ENCODE measurements at places on chromosomes 13 and 19.

DNA sequence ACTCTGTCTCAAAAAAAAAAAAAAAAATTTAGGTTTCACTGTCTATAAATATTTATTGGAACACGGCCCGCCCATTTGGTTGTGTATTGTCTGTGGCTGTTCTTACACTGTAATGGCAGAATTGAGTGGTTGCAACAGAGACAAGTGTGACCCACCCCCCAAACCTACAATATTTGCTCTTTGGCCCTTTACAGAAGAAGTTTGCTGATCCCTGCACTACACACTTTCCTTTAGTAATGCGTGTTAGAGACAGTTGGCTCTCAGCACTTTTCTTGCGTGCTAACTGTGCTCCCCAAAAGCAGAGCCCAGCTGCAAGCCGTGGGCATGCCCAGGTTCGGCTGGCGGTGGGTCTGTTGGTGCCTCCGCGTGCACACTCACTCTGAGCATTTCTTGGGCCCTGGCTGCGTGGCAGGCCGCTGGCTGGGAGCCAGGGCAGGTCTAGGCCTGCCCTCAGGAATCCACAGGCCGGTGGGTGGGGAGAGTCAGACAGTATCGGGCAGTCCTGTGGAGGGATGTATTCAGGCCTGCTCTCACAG is 72.6 kb downstream of the SIPA1L3 start:
- DNase-seq = peak; percentile 66

DNA sequence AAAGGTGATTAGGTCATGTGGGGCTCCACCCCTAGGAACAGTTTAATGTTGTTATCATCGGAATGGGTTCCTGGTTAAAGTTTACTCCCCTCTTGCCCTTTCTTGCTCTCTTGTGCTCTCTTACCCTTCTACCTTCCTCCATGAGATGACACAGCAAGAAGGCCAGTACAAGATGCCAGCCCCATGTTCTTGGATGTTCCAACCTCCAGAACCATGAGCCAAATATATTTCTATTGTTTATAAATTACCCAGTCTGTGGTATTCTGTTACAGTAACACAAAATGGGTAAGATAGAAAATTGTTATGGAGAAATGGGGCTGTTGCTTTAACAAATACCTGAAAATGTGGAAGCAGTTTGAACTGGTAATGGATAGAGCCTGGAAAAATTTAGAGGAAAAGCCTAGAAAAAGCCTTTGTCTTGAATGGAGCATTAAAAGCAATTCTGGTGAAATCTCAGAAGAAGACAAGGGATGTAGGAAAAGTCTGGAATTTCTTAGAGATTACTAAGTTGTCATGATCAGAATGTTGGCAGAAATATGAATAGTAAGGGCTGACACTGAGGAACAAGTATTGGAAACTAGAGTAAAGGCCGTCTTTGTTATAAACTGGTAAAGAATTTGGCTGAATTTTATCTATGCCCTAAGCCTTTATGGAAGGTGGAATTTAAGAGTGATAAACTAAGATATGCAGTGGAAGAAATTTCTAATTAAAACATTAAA is 53.5 kb upstream of the TSC22D1 start:
- DNase-seq = no peak

DNA sequence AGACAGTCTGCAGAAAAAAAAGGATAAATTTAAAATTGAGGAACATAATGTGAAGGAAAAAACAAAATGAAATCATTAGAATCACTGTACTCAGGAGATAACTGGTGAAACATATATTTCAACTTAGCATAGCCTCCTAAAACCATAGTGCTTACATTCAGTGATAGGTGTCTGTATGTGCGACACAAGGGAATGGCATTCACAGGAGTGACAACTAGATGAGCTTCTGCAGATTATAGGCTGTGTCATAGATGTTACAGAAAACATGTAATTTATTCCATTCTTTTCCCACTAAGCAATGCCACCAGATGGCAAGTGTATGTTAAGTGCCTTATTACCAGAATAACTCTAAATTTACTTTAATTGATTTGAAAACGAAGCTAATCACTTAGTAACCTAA is 960.0 kb upstream of the PCDH20 start:
- DNase-seq = no peak

DNA sequence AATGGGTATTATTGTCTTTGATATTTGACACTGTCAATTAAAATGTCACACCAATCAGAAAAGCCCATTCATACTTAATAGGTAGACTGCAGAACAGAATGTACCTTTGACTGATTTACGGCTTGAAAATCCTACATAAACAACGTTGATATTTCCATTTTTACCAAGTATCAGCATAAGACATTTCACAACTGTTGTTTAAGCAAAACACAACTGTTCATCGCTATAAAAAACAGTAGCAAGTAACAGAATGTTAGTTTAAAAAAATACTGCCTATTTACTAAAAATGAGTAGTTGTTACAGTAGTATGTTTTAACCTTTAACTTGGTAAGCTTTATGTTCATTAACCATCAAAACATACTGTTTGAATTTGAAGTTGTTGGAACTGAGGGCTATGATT is 1096.6 kb downstream of the PCDH17 start:
- DNase-seq = no peak

GRCh38 chr13:99281811-99282263 is 23.7 kb upstream of the GPR18 start:
- DNase-seq = no peak

Data from B cell (primary cell).